ENCODE measurements at places on chromosomes 7 and 10. TPM values are rescaled to one million over a fixed set of nuclear protein-coding genes. Genes with fewer than 3 reads are reported as not detected.

The HTR5A gene
- not detected for total RNA-seq

The IFIT1B gene
- not detected for total RNA-seq

DNA sequence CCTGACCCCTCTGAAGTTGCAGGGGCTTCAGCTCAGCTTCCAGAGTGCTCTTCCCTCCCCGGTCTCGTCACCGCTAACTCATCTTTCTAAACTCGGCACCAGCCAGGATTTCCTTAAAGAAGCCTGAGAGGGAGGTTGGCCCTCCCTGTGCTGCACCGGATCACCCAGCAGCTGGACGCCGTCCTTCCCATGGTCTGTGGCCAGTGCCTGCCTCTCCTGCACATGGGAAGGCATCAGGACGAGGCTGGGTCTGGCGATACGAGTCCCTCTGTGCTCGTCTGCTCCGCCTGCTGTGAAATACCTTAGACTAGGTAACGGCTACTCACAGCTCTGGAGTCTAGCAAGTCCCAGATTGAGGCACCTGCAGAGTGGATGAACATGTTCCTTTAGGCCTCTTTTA lies 179.1 kb downstream of the ZMYND11 start:
- H3K4me1 ChIP-seq: no peaks in the 10 kb centered on the region
- H3K27ac ChIP-seq: no peak overlapping the region
- no peaks in the 10 kb centered on the region for H3K27me3 ChIP-seq
- DNase-seq: no peak

DNA sequence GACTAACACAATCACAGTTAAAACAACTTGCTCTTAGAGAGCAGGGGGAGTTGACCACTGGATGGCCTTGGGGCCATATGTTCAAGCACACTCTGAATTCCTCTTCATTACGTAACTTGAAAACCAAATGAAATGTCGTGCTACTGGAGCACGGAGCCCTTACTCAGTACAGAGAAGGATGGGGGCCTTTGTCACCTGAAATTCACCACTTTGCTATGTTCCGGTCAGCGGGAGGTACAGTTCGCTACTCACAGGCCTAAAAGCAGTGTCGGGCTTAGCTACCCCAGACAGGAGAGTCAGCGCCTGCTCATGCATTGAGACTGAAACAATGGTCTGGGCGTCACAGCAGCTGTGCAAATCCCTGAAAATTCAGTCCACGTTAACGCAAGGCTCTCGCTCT lies 39.6 kb downstream of the GLI3 start:
- no peak overlapping the region for H3K4me3 ChIP-seq
- H3K36me3 ChIP-seq: no peaks in the 10 kb centered on the region
- no peaks in the 10 kb centered on the region for H3K27me3 ChIP-seq
- H3K27ac ChIP-seq: no peak overlapping the region
- DNase-seq: no peak

GRCh38 chr10:12635127-12635541 lies 285.8 kb downstream of the CAMK1D start:
- no peaks in the 10 kb centered on the region for H3K36me3 ChIP-seq
- H3K27ac ChIP-seq: no peak overlapping the region
- DNase-seq: no peak
- no peaks in the 10 kb centered on the region for H3K4me1 ChIP-seq
- H3K4me3 ChIP-seq: no peak overlapping the region
- H3K27me3 ChIP-seq: no peaks in the 10 kb centered on the region

- H3K36me3 ChIP-seq: no peaks in the 10 kb centered on the region
- DNase-seq: no peak
- peaks cover 4% of the 10 kb centered on the region for H3K4me1 ChIP-seq
- H3K27me3 ChIP-seq: no peaks in the 10 kb centered on the region
Observed at GRCh38 chr7:18895456-18895855, 222.0 kb downstream of the TWIST1 start.

DNA sequence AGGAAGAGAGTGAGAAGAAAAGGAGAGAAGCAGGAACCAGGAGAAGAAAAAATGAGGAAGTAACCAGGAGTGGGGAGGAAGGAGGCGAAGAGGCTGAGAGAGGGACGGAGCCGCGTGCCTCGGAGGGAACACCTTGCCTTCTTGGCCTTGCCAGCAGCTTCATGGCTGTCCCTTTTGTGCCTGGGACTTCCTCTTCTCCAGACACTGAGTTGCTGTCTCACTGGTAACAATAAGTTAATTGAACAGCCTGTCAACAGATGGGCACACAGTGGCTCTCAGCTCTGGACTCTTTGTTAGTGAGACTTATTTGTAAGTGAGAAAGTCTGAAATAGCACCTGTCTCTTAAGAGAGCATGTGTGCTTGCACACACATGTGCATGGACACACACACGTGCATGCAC lies 83.2 kb downstream of the GATA3 start:
- no peaks in the 10 kb centered on the region for H3K27me3 ChIP-seq
- H3K4me3 ChIP-seq: no peak overlapping the region
- H3K4me1 ChIP-seq: no peaks in the 10 kb centered on the region
- H3K36me3 ChIP-seq: no peaks in the 10 kb centered on the region

- peak overlapping the region; percentile 96 for H3K27ac ChIP-seq
- no peaks in the 10 kb centered on the region for H3K27me3 ChIP-seq
- DNase-seq: peak; percentile 76
Observed at GRCh38 chr7:139731802-139732470, 45.9 kb downstream of the HIPK2 start.

GRCh38 chr7:150820578-150821198 lies 20.1 kb downstream of the TMEM176A start:
- H3K4me3 ChIP-seq: no peak overlapping the region
- H3K27ac ChIP-seq: no peak overlapping the region
- no peaks in the 10 kb centered on the region for H3K36me3 ChIP-seq
- H3K27me3 ChIP-seq: no peaks in the 10 kb centered on the region
- DNase-seq: no peak

Measured in ascending aorta (tissue), 2 donors.